ENCODE measurements at places on chromosomes 6 and 20.

DNA sequence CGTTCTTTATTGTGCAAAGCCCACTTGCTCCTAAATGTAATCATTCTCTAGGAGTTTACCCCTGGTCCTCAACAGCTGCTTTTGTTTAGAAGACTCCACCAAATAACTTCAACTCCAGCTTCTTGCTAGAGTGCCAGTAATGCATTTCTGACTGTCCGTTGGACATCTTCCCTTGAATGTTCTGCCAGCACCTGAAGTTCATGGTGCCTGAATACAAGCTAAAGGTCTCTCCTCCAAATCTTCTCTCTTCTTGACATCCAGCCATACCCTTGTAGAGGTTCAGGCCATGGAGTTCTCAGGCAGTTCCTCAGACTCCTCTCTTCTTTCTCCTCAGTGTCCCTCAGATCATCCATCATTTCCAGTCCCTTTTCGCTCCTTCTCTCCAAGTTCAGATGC is 21.7 kb downstream of the PHACTR2 start:
- no peak for DNase-seq

DNA sequence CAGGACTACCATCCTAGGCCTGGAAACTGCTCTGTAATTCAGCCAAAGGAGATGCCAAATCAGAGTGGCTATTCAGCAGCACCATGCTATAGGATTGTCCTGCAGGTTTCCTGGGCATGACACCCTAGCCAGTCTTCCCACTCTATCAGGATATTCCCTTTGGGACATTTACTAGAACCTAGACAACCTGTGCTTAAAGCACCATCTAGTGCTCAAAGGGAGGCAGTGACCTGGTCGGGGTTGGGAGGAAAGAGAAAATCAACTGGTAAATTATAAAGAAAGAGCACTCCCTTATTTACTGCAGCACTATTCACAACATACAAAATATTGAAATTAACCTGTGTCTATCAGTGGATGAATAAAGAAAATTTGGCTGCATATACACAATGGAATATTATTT is 67.2 kb upstream of the SMLR1 start:
- no peak for DNase-seq

- DNase-seq = no peak
Observed at GRCh38 chr6:26304213-26304796, 60.7 kb upstream of the BTN3A2 start.

GRCh38 chr20:9287826-9288225 is 218.9 kb downstream of the PLCB4 start:
- DNase-seq = no peak

Measured in activated CD8-positive, alpha-beta memory T cell treated with anti-CD3 and anti-CD28 coated beads for 48 hours (primary cell).